ENCODE measurements at places on chromosomes 12 and 14.

DNA sequence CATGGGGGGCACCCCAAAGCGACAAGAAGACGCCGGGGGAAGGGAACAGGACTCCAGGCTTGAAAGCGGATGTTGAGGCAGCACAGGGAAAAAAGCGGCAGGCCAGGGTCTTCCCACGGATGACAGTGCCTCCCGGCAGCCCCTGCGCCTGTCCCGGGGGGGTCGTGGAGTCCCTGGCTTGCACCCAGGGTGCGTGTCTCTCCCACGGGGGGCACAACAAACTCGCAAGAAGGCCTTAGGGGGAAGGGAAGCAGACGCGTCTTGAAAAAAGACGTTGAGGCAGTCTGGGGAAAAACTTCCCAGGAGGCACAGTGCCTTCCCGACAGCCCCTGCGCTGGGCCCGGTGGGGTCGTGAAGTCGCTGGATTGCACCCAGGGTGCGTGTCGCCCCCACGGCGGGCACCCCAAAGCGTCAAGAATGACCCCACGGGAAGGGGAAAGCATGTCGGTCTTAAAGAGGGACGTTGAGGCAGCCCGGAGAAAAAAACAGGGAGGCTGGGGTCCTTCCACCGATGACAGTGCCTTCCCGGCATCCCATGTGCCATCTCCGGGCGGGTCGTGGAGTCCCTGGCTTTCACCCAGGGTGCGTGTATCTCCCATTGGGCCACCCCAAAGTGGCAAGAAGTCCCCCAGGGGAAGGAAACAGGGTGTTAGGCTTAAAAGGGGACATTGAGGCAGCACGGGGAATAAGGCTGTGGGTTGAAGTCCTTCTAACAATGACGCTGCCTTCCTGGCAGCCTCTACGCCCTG is 159.9 kb upstream of the ALG10B start:
- no peak for DNase-seq

DNA sequence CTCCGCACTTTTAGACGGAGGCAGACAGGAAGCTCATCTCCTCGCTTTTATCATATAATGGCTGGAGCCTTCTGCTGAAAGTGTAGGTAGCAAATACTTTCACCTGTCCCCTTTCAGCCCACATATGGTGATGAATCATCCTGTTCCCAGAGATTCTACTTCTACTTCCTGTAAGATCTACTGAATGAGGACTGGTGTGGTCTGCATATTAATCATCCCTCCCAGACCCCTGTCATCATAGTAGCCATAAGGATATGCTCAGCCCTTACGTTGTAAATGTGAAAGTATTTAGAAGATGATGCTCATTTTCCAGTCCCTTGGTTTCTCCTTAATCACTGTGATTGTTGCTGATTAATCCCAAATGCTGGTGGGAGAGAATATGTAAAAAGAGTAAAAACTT is 268.2 kb upstream of the GRIP1 start:
- no peak for DNase-seq

GRCh38 chr14:92670643-92671366 is 77.6 kb downstream of the LGMN start:
- no peak for DNase-seq

- no peak for DNase-seq
Measured at GRCh38 chr12:78703820-78704525, 160.6 kb upstream of the SYT1 start.

DNA sequence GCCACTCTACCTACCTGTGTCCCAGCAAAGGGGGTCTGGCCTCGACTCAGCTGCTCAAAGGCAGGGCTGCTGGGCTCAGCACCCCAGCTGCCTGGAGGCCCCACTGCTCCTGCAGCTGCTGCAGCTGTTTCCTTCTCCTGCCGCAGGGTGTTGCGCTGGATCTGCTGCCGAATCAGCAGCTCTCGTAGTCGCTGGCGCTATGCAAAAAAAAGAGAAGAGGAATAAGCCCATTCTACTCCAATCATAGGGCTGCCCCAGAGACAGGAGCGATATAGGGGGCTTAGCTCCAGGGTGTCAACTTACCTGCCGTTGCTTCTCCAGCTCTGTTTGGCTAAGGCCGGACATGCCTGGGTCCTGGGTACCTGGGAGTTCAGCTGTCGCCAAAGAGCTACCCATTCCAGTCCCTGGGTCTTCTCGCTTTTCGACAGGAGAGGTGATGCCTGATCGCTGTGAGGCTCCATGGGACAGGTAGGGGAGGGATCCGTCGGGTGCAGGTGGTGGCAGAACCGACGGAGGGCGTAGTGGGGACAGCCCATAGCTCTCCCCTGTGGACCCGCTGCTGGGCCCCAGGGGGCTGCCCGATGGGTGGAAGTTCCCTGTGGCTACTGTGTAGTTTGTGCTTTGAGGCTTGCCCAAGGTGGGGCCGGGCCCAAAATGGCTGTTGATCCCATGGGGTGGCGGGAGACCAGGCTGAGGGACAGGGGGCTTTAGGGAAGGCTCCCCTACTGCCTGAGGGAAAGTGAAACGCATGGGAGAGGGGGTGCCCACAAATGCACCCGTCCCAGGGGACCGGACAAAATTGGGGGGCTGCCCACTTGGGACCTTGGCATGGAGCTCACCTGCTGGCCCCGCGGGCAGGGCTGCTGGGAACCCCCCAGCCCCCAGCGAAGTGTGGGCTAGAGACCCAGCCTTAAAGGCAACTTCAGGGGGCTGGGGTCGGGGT is 20.9 kb downstream of the KMT2D start:
- DNase-seq: no peak

GRCh38 chr12:1845886-1846285 is 25.5 kb downstream of the LRTM2 start:
- no peak for DNase-seq

DNA sequence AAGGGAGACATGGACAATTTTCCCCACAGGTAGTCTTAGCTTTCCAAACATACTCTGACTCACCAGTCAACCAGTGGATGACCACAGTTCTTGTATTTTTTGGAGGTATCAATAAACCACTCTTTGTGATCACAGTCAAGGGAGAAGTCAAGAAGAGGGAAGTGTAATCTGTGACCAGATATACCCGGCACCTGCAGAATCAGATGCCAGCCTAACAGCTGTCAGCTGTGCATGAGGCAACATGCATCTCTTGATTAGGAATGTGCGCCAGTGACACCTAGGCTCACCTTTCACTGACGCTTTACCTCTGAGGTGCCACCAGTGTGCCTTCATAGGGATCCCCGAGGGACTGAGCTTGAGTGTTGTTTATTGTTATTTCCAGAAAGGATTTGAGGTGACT is 20.0 kb downstream of the PROX2 start:
- DNase-seq: no peak

- DNase-seq: no peak
Measured at GRCh38 chr12:536751-537245, 77.1 kb downstream of the B4GALNT3 start.

- no peak for DNase-seq
Measured at GRCh38 chr12:63985945-63986344, 141.4 kb downstream of the SRGAP1 start.

GRCh38 chr14:68404652-68405183 is 388.1 kb downstream of the ZFP36L1 start:
- no peak for DNase-seq

DNA sequence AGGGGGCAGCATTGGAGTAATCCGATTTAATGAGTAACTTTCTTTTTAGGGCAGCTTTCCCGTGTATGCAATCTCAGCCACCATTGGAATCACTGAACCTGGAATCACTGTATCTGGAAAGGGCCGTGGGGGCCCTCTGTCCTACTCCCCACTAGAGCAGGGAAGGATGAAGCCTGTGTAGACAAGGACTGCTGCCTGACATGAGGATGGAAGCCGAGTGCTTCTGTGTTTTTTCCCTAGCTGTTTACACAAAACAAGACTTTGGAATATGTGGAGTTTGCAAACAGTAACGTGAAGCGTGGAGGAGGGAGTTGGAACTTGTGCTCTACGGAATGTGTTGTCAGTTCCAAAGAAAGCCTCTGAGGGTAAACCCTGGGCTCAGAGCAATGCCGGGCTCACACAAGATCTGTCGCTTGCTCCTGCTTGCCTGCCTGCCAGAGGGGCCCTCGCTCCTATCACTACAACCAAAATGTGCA is 32.4 kb upstream of the HDAC7 start:
- DNase-seq: no peak

DNA sequence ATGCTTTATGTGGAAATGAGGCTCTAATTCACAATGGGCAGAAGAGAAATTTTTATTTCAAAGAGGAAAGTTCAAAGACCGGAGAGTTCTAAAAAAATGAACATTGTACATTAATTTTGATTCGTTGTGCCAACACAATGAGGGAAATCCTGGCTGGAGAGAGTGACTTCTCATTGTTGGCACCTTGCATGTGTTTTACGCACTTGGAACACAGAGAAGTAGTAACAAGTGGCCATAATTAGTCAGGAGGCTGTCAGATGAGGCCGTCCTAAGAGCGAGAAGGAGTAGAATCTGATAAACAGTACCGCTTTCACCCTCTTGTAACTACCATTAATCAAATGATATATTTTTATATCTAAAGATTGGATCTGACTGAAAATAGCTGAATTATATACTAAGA is 6.9 kb downstream of the LMO3 start:
- DNase-seq: no peak

DNA sequence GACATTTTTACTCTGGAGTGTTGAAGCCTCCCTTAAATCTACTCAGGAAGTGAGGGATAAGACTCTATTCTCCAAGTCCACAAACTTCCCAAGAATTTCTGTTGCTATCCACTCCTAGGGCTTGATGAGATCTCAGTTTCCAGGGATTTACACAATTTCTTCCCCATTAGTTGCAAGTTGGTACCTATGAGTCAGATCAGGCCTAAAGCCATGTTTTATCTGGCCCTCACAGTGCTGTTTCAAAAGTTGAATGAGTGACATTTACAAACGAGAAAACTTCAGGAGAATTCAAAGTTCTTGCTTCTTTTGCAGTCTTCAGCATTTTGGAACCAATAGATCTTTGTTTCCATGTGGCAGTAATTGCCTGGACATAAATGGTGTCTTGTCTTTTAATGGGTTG is 156.4 kb upstream of the SYT10 start:
- DNase-seq: no peak

Data from activated CD8-positive, alpha-beta T cell treated with anti-CD3 and anti-CD28 coated beads, Interleukin-2, amount 10 ng/mL, durations not matched to agents 7 days and 5 days (primary cell).